ENCODE measurements at places on chromosomes 11 and 22. TPM values are rescaled to one million over a fixed set of nuclear protein-coding genes. Genes with fewer than 3 reads are reported as not detected.

- DNase-seq: no peak
Measured at GRCh38 chr22:27601195-27601594, 200.4 kb downstream of the MN1 start.

- no peak for DNase-seq
Measured at GRCh38 chr11:74341921-74342320, 30.5 kb upstream of the P4HA3 start.

DNA sequence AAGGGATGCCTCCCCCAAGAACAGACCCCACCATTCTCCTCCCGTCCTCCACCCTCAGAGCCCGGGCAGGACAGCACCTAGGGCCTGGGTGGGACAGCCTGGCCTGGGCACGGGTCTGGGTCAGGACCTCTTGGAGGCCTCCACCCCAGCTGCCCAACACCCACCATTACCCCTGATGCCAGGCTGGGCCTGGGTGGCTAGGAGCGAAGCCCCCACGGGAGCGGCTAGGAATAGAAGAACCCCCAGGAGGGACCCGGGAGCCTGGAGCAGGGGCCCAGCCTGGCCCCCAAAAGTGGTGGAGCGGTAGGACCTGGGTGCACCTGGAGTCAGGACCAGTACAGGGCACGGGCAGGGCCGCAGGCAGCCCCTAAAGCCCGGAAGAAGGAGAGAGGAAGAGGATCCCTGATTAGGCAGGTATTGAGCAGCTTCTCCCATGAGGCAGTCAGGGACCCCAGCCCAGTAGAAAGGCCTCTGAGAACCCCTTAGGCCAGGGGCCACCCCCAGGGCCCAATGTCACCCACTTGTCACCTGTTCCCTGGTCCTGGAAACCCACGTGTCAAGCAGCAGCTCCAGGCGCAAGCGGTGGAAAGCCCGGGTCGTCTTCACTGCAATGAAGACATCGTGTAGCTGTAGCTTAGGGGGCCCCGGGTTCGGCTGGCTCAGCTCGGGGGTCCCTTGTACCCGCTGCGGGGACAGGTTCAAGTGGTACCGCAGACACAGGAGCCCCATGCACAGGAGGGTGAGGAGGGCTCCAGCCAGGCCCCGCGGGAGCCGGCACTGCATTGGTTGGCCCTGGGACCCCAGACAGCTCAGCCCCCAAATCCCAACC is 575 bp downstream of the MFNG start:
- peak; percentile 15 for DNase-seq

- no peak for DNase-seq
Measured at GRCh38 chr11:34176751-34177209, 71.4 kb downstream of the NAT10 start.

The CACNA1I gene
- total RNA-seq: 58.0 TPM

- DNase-seq: no peak
Measured at GRCh38 chr11:5137014-5137413, 1.1 kb downstream of the OR52A5 start.

DNA sequence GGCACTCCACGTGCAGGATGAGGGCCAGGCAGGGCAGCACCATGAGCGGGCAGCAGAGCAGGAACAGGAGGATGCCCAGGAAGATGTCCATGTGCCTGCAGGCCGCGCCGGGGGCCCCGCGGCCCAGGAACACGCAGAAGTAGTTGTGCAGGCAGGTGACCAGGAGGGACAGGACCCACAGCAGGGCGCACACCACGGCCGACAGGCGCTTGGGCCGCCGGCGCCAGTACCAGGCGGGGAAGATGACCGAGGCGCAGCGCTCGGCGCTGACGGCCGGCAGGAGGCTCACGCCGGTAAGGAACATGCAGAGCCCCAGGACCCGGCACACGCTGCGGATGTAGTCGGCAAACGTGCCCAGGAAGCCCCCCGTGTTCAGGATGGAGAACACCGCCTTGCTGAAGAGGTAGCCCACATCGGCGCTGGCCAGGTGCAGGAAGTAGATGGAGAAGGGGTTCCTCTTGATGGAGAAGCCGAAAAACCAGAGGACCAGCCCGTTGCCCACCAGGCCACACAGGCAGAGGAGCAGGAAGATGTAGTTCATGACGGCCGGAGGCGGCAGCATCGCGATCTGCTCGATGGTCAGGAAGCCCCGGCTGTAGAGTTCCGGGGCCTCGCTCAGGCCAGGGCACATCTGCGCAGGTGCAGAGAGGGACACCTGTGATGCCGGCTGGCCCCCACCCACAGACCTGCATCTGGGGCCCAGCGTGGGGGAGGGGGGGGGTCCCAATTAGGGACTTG is 7.2 kb downstream of the MRGPRF start:
- no peak for DNase-seq

GRCh38 chr22:30267382-30268302 is 991 bp upstream of the OSM start:
- DNase-seq: peak; percentile 56

- DNase-seq: no peak
Measured at GRCh38 chr22:46096706-46097230, 53.6 kb upstream of the PPARA start.

- DNase-seq: no peak
Measured at GRCh38 chr11:16028419-16028818, 327.9 kb downstream of the SOX6 start.

The CCDC81 gene
- 1.5 TPM for total RNA-seq

GRCh38 chr11:33884601-33885000 is 7.3 kb downstream of the LMO2 start:
- no peak for DNase-seq

DNA sequence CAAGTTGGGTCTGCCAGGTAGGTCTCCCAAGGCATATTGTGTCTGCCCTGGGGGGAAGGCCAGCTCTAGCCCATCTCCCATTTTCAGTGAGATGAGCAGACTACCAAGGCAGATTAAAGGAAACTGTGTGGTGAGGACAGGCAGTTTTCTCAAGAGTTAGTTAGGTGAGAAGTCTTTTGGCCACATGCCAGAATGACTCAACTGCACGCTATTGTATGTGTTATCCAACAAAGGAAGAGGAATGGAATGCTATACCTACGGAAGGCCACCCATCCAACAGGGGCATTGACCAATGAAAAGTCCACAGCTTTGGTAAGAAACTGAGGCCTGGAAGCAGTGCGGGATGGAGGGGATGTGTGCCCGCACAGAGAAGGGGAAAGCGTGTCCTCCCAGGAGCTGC is 941.7 kb downstream of the NTM start:
- no peak for DNase-seq

The CASP5 gene
- total RNA-seq: not detected

The CAVIN3 gene
- total RNA-seq: 0.36 TPM

The SUSD2 gene
- 0.52 TPM for total RNA-seq

- no peak for DNase-seq
Measured at GRCh38 chr11:20017320-20017719, 143.0 kb downstream of the DBX1 start.

DNA sequence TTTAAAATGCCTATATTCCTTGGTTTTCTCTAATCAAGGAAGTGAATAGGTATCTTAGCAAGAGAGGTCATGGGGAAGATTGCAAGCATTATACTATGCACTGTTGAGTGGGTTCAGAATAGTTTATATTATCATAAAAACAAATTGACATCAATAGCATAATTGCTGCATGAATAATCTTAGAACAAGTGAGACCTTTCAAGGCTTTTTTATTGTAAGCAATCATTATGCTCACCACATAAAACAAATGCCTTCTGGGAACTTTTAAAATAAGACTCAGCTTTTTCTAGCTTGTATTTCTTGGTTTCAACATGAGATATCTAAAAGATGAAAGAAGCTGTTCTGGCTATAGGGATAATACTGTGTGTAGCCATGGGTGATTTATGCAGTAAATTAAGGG is 135.6 kb upstream of the ZC3H12C start:
- DNase-seq: no peak

- DNase-seq: no peak
Measured at GRCh38 chr22:21761086-21761485, 25.5 kb upstream of the YPEL1 start.

The PARVB gene
- 17.0 TPM for total RNA-seq

DNA sequence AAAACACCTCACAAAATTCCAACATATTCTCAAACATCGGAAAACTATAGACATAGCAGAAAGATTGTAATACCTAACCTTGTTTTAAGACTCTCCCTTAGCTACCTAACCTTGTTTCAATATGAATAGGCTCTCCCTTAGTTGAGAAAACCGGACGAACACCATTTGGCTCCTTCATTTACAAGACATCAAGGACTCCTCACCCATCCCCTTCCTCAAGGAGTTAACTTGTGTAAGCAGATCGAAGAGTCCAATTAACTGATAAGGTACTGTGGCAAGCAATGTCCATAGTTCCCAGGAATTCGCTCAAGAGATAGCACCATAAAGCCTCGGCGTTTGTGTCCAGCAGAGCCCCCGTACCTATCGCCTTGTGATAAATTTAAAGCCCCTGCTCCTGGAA is 4.6 kb upstream of the ACRV1 start:
- DNase-seq: no peak

DNA sequence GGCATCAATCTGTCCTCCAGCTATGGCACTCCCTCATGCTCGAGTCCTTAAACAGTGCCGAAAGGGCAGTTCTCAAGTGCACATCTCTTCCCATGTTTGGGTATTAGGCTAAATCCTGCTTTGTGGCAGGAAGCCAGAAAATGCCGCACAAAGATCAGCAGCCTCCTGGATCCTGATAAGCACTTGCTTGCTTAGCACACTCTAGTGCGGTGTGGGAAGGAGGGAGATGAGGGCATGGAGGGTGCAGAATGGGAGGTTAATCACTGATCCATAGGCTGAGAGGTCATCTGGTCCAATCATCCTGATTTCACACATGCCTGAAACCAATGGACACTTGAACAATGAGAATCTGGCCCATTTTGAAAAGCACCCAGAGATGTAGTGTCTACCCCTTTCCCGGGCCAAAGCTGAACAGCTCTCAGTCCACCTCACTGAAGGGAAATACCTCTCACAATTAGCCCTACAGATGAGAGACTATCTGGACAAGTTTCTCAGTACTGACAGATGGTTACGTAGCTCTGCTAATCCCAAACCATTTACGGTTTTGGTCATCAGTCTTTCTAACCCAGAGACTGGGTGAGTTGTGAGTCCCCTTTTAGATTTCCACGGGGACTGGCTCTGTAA is 29.8 kb upstream of the CHRM4 start:
- DNase-seq: no peak

DNA sequence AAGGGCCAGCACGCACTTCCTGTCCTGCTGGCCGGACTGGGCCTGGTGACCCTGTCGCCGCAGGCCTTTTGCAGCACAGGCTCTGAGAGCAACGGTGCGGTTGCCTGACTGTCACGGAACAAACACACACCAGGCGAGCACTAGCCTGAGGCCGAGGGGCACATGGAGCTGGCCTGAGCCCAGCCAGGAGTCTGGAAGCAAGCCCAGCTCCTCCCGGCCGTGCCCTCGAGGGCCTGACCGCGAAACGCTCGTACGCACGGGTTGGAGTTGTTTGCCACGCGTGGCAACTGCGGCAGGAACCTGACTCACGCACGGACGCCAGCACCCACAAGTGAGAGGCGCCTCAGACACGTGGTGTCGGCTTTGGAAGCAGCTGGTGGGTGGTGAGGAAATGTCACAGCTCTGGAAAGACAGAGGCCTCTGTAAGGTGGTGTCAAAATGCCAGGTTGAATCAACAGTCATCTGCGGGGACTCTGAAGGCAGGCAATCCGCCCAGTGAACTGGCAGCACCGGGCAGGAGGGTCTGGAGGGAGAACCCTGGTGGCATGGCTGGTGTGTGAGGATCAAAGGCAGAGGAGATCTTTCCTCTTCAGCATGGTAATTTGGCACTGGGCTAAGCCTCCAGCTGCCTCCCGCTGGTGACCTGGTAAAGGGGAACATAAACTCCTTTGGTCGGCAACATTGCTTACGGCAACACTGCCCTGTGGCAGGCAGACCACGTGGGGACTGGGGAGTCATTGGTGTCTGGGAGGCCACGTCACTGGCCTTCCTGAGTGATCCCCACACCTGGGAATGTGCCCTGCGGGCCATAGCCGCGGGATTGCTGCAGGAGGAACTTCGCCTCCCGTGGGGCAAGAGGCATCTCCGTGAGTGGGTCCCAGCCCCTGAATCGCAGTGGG is 15.3 kb upstream of the IL17REL start:
- DNase-seq: peak; percentile 58

- peak; percentile 64 for DNase-seq
Measured at GRCh38 chr11:128757235-128757711, 63.4 kb downstream of the FLI1 start.

GRCh38 chr11:76790251-76790650 is 7.1 kb downstream of the TSKU start:
- DNase-seq: no peak

The RASSF10 gene
- not detected for total RNA-seq

GRCh38 chr22:27153386-27153785 is 496.0 kb downstream of the MIAT start:
- no peak for DNase-seq

GRCh38 chr11:7321473-7322450 is 70.1 kb downstream of the SYT9 start:
- DNase-seq: no peak

The HDAC10 gene
- 151 TPM for total RNA-seq

The EMID1 gene
- total RNA-seq: not detected

The CHST1 gene
- not detected for total RNA-seq

DNA sequence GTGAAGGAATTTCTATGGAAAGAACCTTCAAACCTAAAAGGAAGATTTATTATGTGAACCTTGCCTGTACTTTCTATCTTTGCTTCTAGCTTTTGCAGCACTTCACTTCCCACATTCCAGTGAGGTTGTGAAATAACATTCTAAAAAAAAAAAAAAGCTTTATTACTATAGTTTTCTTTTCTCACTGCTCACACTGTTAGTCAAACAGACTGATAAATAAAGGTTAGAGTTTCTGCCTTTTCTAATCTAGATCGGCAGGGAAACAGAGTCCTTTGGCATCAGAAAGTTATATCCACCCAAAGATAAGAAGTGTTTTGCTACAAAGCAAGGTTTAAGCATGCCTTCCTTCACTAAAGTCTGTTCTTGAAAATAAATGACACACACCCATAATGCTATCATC is 2.8 kb downstream of the AAMDC start:
- no peak for DNase-seq

DNA sequence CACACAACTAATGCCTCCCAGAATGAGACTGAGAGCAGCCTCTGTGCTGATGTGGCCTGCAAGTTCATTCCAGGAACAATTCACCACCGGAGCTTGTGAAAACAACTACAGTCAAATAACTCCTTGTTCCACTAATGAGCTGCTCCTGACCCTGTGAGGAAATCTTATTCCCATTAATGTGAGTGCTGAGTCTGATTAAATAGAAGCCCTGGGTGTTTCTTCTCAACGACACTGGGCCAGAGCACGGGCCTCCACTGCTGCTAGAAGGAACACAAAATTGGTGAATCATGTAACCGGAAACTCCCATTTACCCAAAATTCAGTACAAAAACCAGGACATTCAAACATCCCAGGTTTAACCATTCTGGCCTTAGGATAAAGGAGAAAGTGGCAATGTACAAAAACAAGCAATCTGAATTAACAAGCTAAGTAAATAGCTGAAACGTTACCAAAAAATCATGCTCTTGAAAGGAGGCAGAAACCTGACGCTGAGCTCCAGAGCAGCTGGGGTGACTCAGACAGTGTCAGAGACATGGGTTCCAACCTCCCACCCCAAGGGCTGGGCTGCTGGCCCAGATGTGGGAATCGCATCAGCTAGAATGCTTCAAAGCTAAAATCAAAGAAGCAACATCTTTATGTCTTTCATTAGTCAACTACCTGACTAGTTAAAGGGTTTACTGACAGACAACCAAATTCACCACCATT is 26.7 kb downstream of the SERGEF start:
- DNase-seq: no peak

GRCh38 chr11:66340596-66341501 is 4.1 kb downstream of the BRMS1 start:
- DNase-seq: no peak

The LGR4 gene
- 0.58 TPM for total RNA-seq

GRCh38 chr11:85795712-85796487 is 15.0 kb downstream of the SYTL2 start:
- no peak for DNase-seq

All from CD4-positive, alpha-beta memory T cell (primary cell).